Esophagus squamous epithelium (tissue), 5 donors: ENCODE measurements at places on chromosomes 1 and 21.

DNA sequence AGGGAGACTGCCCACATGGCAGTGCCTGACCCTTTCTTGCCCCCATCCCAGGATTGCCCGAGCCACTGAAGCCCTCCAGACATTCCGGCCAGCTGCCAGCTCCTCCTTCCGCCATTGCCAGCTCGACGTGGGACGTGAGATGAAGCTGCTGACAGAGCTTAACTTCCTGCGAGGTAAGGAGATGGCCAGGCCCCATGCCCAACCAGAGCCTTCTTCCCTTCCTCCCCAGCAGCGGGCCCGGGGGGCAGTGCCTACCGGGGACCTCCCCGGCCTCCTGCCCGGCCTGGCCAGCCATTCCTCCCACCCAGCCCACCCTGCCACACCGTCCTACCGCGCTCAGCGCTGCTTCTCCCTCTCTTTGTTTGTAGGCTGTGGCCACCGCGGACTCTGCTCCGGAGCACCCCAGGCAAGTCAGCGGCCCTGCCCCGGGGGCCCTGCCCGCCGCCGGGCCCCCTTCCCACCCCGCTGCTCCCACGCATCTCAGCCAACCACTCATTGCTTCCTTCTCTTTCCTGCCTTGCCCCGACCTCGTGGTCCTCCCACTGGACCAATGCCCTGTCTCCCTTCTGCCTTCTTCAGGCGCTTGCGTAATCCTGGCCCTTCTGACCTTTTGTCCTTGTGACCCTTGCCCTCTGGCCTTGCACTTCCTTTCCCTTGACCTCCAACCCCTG is 4.9 kb downstream of the TRIM46 start:
- no peak for DNase-seq

GRCh38 chr1:42052072-42052699 is 101.0 kb upstream of the GUCA2B start:
- no peak for DNase-seq

- no peak for DNase-seq
Measured at GRCh38 chr1:88612292-88612691, 71.8 kb upstream of the PKN2 start.

- no peak for DNase-seq
Measured at GRCh38 chr1:176949033-176949662, 215.4 kb downstream of the ASTN1 start.

DNA sequence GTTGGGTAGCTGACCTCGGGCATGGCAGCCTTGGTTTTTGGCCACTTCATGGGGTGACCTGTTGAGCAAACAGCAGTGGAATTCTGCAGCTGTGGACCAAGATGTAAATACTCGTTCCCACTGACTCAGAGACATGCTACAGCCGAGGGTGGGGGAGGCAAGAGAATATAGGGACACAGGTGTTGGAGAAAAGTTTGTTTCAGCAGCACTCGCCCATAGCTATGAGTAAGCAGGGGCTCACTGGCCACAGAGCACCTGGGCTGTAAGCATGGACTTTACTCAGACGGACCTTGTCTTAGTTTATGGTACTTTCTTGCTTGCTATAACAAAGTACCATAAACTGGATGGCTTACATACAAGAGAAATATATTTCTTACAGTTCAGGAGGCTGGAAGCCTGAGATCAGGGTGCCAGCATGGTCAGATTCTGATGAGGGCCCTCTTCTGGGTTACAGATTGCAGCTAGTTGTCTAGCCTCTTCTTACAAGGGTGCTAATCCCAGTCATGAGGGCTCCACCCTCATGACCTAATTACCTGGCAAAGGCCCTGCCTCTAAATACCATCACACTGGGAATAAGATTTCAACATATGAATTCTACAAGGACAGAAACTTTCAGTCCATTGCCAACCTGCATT is 437.2 kb upstream of the DAB1 start:
- DNase-seq, result no peak

GRCh38 chr1:2639203-2639602 is 6.4 kb upstream of the MMEL1 start:
- no peak for DNase-seq
